ENCODE measurements at places on chromosomes 7 and 10.

DNA sequence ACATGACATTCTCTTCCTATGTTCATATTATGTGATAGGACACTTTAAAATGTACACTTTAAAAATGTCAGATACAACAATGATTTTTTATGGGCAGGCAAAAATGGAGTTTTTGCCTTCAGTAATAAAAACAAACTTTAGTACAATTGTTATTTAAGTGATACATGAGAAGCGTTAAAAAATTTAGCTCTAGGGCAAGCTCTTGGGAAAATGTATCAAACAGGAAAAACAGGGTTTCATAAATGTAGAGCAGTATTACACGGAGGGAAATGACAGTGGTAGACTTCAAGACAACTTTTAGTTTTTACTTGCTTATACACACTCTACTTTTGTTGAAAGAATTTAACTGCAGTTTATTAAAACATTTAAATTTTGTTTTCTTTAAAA is 1.5 kb downstream of the FHIP2A start:
- peak; percentile 21 for DNase-seq

DNA sequence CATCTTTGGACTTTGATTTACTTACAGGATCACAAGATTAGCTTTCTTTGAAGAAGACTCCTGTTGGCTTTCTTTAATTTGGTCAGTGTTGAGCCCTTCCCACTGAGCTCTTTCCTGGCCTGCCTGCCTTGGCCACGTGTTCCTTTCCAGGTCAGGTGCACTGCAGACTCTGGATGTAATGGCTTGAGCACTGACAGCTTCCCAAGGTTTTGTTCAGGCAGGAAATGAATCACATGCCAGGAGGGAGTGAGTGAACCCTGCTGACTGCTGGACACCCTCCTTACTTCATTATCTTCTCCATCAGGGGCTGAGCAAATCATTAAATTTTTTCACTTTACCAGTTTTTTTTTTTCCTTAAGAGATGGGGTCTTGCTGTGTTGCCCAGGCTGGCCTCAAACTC is 29.8 kb downstream of the SNX10 start:
- DNase-seq, result no peak

DNA sequence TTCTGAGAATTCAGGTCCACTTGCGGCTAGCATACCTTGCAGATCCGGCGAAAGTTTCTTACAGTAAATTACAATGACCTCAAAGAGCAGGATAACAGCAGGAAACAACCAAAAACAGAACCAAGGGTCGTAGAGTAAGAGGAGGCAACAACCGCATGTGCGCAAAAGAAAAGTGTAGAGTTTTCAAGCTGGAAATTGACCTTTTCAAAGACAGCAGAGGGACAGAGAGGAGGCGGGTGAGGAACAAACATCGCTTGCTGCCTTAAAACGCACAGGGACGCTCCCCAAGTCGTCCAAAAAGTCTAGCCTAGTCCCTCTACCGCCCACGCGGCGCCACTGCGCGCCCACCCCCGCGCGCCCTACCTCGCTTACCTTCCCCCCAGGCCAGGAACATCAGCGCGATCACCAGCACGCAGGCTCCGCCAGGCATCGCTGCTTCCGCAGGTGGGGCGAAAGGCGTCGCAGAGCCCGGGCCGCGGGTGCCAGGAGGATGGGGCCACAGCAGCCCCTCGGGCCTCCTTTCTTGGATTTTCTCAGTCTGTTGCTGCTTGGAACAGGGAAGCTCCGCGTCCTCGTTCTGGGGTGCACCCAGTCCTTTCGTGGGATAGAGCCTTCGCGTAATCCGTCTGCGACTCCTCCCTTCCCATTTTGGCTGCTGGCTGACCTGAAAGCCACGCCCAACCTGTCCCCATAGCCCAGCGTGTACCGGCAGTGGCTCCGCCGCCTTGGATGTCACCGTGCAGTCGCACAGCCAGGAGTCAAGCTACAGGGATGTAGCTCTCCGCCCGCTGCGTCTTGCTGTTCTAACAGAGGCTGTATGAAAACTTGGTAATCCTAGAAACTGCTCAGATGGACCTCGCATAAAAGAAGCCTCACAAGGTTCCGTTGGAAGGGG is at the start of gene VWDE:
Gene VWDE, minus strand, starts transcription at position 579 of the 895 bp plus-strand sequence. Its CDS starts 149 bp downstream, at position 430.
- DNase-seq, result peak; percentile 88

DNA sequence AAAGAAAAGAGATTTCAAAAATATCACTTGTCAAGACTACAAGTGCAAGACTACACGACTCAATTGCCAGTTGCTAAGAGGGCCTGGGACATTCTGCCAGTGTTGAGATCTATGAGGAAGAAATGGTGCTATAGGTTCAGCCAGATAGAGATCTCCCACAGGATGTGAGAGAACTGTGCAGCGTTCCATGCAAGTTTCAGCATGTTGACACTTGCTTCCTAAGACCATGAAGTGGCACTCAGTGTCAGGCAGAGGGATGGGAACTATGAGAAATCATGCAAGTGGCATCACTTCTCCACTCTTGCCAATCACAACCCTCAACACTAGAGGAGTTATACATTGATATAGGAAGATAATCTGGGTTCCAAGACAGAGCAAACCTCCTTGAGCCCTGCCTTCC is 210.3 kb downstream of the CHRM2 start:
- no peak for DNase-seq

GRCh38 chr10:116766837-116767634 is 24.7 kb upstream of the HSPA12A start:
- no peak for DNase-seq

DNA sequence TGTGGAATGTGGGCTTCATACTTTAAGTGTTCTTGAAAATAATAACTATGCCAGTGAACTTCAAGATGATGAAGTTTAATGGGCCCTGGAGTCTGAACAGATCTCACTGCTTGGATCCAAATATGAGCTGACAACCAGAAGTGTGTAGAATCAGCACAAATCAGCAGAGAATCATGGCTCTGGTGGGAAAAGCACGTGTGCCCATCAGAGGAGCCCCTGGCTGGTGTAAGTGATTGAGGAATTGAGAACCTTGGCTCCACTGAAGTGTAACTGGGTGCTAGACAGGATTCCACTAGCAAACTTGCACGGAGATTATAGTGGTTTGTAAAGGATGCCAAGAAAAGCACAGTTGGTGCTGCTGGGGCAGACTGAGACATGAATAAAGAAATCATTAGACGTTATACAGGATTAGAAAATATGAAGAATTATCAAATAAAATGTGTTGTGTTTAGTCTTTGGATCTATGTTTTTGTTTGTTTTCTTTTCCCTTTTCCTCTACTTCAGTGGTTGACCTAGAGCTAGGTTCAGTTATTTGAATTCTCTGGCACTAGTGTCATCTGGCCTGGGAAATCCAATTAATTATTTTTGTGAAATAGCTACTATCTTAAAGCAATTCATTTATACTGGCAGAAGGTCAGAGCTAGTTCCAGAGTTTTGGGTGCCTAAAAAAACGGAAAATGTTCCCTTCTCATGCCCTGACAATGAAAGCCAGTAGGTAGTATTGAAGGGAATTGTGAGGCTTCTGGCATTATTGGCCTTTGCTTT is 175.7 kb upstream of the MEOX2 start:
- DNase-seq, result no peak

- no peak for DNase-seq
Observed at GRCh38 chr7:80087051-80087770, 47.4 kb upstream of the GNAI1 start.

DNA sequence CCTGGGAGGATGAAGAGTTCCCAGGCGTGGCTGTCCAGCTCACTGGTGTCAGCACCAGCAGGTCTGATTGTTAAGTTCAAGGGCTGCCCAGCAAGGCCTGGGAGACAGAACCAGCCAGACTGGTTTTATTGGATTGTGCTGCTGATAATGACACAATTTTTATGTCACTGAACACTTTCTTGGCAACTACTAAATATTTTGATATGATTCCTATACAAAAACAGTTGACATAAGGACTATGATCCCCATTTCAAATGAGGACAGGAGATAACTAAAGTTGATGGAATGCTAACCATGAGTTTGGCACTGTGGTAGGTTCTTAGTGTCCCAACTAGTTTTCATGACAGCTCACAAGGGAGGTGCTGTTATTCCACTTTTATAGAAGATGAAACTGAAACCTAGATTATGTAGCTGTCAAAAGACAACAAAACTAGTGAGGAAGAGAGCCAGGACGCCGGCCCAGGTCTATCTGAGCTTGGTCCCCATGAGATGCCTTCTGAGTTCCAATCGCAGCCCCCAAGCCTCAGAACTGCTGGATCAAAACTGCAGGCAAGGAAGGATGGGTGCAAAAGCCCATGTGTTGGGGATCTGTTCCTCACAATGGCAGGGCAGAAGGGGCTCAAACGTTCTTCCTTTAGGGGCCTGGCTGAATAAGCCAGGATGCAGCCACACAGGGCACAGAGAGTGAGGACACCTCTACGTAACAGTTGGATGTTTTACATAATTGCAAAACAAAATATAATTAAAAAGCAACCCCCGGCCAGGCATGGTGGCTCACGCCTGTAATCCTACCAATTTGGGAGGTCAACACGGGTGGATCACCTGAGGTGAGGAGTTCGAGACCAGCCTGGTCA is 52.8 kb downstream of the COBL start:
- no peak for DNase-seq

GRCh38 chr10:133079836-133080682 is 7.7 kb upstream of the ADGRA1 start:
- DNase-seq, result peak; percentile 30

GRCh38 chr10:131113709-131114291 is 197.7 kb downstream of the TCERG1L start:
- no peak for DNase-seq

DNA sequence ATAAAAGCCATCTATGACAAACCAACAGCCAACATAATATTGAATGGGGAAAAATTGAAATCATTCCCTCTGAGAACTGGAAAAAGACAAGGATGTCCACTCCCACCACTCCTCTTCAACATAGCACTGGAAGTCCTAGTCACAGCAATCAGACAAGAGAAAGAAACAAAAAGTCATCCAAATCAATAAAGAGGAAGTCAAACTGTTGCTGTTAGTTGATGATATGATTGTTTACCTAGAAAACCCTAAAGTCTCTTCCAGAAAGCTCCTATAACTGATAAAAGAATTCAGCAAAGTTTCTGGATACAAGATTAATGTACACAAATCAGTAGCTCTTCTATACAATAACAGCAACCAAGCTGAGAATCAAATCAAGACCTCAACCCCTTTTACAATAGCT is 285.1 kb upstream of the PHF14 start:
- no peak for DNase-seq

DNA sequence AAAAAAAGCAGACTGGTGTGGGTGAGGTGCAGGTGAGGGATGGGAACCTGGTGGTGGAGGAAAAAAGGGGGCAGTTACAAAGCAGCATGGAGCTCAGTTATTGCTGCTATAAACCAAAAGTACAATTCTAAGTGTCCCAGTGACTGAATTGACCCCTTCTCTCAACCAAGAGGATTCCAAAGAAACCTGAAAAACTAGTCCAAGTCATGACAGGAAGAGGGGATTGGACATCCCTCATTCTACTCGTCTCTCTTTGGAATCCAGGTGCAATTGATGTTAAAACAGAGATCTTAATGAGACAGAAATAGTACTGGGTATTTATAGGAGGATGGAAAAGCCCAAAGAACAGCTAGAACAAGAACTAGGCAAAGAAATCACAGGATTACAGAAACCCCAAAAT is 322.3 kb upstream of the IGFBP3 start:
- no peak for DNase-seq

DNA sequence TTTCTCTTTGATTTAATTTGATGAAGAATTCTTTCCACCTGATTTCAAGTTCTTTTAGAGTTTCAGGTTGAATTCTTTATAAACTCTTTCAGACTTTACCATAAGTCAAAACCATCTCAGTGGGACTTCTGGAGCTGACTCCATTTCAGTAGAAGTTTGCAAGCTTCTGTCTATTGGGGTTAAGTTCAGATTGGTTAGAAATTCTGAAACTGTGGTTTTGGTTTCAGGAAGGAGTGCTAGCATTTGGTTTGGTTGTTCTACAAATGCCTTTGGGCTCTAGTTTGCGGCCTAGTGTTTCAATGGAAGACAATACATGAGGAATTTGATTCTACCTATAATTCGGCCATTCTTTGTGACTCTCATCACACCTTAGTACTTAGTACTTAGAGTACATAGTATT is 176.8 kb upstream of the RHOBTB1 start:
- DNase-seq, result no peak

DNA sequence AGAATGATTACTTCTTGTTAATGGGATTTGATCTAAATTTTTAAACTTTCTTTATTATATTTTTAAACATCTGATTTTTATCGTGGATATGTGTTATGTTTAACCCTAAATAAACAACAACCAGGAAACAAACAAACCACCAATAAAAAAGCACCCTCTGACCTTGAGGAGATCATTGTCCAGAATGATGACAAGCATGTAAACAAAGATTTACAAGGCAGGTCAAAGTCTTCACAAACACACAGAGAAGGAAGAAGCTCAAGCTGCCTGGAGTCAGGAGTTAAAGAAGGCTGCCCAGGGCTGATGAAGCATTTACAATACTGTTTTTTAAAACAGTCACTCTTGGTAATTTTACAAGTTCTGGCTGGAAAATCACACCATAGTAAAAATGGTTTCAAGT is 31.0 kb upstream of the EGFR start:
- no peak for DNase-seq

DNA sequence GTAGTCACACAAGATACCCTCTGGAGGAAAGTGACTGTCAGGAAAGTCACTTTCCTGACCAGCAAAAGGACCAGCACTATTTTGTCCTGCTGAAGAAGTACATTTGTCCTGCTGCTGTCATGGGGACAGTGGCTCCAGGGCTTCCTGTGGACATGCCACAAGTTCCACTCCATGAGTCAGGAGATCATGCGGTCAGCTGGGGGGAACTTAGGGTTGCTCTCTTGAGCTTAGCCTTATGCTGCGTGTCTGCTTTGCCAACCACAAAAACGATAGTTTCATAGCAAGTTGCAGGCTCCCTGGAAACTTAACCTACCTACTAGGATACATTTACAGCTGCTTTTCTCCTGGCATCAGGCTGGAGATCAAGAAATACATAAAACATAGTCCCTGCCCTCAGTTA is 19.8 kb upstream of the ALOX5 start:
- no peak for DNase-seq

- DNase-seq, result no peak
Observed at GRCh38 chr7:20647036-20647435, 31.6 kb downstream of the ABCB5 start.

- DNase-seq, result no peak
Observed at GRCh38 chr7:132105096-132105495, 471.2 kb downstream of the PLXNA4 start.

- DNase-seq, result no peak
Observed at GRCh38 chr7:37070031-37070430, 345.7 kb upstream of the AOAH start.

GRCh38 chr7:157579425-157579824 is 242.6 kb downstream of the DNAJB6 start:
- DNase-seq, result no peak

- no peak for DNase-seq
Observed at GRCh38 chr7:141356161-141356560, 195.0 kb upstream of the AGK start.

DNA sequence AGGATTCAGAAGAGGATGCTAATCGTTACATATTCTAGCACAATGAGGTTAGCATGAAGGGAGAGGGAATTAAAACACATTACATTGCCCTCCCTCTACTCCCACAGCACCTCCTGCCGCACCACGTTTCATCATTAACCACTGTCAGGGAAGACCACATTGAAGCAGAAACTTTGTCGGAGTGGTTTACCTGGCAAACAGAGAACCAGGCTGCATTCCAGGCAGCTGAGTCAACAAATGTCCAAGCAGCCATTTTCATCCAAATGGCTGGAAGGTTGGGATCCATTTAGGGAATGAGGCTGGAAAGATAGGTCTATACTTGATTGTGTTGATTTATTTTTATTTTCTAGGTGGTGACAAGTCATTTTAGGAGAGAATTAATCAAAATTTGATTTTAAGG is 273.6 kb downstream of the DYNC1I1 start:
- no peak for DNase-seq

GRCh38 chr7:35727571-35727970 is 32.6 kb upstream of the HERPUD2 start:
- DNase-seq, result peak; percentile 25

GRCh38 chr10:6052247-6053221 is 9.6 kb downstream of the IL2RA start:
- peak; percentile 16 for DNase-seq
